Stomach (tissue), 19 donors: ENCODE measurements at places on chromosomes 16 and 17. TPM values are rescaled to one million over a fixed set of nuclear protein-coding genes. Genes with fewer than 3 reads are reported as not detected.

- no peak for DNase-seq
- no peak overlapping the region for H3K27ac ChIP-seq
Measured at GRCh38 chr16:50464325-50465290, 83.6 kb upstream of the NKD1 start.

- peaks cover 16% of the 10 kb centered on the region for H3K36me3 ChIP-seq
- peaks cover 95% of the 10 kb centered on the region for H3K4me1 ChIP-seq
- DNase-seq: peak; percentile 96
- no peaks in the 10 kb centered on the region for H3K27me3 ChIP-seq
Measured at GRCh38 chr16:4376126-4376892, 4.7 kb downstream of the VASN start.

DNA sequence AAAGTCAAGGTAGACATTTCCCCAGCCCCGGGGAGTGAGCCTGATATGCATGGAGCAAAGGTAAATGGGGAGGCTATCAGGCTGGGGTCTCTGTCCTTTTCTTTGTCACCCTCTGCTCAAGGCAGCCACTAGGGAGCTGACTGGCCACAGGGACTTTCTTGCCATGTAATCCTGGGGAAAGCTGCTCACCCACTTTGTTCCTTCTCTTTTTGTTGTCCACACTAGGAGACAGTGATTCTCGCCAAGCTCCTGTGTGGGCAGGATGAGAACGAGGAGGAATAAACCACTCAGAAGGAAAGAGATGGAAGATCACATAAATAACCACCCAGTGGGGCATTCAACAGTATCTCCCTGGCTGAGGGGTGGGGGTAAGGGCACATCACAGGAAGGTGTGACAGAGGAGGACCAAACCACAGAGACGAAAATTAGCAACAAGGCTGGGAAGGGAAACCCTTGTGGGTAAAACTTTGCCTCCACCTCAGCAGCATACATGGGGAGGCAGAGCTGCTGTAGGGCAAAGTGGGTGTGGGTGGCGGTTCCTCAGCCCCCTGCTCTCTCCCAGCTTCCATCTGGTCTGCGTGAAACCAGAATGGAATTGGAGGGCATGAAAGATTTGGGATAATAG lies 26.2 kb upstream of the CCL1 start:
- no peak overlapping the region for H3K27ac ChIP-seq
- H3K36me3 ChIP-seq: no peaks in the 10 kb centered on the region
- DNase-seq: no peak
- H3K4me3 ChIP-seq: no peak overlapping the region
- no peaks in the 10 kb centered on the region for H3K27me3 ChIP-seq

DNA sequence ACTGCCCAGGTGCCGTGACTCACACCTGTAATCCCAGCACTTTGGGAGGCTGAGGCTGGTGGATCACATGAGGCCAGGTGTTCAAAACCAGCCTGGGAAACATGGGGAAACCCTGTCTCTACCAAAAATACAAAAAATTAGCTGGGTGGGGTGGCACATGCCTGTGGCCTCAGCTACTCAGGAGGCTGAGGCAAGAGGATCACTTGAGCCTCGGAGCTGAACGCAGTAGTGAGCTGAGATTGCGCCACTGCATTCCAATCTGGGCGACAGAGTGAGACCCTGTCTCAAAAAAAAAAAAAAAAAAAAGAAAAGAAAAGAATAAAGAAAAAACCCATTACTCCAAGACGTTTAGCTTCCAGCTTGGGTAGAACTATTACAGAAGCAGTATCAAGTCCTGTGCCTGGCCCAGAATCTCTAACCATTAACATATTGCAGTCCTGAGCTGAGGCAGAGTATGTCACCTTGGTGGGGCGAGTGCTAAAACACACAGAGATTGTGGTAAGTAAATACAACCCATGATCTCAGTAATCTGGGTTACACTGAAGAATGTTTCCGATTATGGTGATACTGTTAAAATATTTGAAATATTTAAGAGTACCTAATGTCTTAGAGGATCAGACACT lies 23.2 kb upstream of the CFAP20 start:
- peaks cover 2% of the 10 kb centered on the region for H3K36me3 ChIP-seq
- no peak overlapping the region for H3K27ac ChIP-seq
- H3K4me1 ChIP-seq: no peaks in the 10 kb centered on the region
- no peak for DNase-seq

DNA sequence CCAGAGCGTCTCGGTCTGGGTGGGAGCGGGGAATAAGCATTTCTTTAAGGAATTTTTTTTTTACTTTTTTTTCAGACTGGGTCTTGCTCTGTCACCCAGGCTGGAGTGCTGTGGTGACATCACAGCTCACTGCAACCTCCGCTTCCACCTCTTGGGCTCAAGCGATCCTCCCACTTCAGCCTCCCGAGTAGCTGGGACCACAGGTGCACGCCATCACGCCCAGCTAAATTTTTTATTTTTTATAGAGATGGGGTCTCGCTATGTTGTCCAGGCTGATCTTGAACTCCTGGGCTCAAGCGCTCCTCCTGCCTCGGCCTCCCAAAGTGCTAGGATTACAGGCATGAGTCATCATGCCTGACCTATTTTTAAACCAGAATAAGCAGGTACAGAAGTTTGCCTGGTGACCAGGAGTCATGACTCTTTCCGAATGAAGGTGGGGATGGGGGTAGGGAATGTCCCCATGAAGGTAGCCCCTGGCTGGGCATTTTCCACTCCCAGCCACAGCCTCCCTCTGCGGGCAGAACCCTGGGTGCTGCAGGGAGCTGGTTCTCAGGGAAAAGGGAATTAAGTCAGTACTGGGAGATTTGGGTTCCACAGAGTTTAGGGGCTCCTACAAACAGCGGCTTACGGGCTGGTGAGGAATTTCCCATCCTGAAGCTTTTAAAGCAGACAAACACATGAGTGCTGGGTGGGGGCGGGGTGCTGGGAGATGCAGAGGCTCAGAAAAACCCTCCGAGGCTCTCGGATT lies 48.3 kb downstream of the TBC1D16 start:
- H3K27me3 ChIP-seq: no peaks in the 10 kb centered on the region
- no peaks in the 10 kb centered on the region for H3K36me3 ChIP-seq
- H3K27ac ChIP-seq: peak overlapping the region; percentile 74
- no peak overlapping the region for H3K4me3 ChIP-seq
- peaks cover 70% of the 10 kb centered on the region for H3K4me1 ChIP-seq

- no peak overlapping the region for H3K4me3 ChIP-seq
- no peaks in the 10 kb centered on the region for H3K36me3 ChIP-seq
- no peak overlapping the region for H3K27ac ChIP-seq
- H3K4me1 ChIP-seq: no peaks in the 10 kb centered on the region
Measured at GRCh38 chr16:7921345-7921744, 588.7 kb downstream of the RBFOX1 start.

DNA sequence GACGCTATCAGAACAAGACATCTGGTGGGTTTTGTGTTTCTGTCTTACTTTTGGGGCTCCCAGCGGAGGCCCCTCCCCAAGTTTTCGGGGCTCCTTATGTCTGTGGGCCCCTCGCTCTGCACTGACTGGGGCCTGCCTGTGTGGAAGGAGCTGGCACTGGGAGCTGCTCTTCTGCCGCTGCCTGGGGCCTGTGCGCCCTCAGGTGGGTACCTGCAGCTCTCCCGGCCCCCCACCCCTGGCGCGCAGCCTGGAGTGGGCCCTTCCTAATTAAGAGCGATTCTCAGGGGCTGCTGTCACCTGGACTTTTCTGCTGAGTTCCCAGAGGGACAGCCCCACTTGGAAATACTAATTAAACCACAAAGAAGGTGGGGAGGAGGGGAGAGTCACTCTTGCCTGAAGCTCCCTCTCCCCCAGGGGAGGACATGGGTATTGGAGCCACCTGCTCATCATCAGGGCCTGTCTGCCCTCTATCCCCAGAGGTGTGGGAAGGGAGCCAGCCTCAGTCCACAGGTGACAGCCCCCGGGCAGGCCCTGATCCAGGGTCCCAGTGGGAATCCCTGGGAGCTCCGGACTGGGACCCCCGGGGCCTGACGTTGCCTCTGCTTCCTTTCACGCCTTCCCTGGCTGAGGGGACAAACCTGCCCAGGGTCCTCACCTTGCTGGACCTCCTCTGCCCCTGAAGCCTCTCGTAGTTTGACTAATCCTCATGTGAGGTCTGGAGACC lies 36.5 kb downstream of the GSE1 start:
- H3K4me1 ChIP-seq: peaks cover 51% of the 10 kb centered on the region
- H3K4me3 ChIP-seq: no peak overlapping the region
- H3K27me3 ChIP-seq: no peaks in the 10 kb centered on the region
- H3K27ac ChIP-seq: peak overlapping the region; percentile 86
- peaks cover 43% of the 10 kb centered on the region for H3K36me3 ChIP-seq
- no peak for DNase-seq

DNA sequence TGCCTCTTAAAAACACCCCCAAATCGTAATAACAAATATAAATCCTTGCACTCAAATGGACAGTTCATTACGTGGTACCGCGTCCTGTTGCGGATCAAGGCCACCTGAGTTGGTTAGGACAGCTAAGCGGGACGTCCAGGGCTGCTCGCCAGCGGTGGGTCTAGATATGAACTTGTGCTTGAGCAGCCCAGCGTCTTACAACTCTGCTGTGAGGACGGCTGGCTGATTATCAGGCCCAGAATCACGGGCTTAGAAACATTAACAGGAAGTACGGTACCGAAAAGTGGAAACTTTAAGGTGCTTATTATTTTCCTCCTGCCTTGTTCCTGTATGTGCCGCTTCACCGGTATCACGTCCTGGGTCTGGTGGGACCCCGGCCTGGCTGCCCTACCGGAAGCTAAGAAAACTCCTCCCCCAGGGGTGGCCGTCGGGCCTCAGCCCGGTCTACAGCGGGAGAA lies 832 bp upstream of the SRRM2 start:
- H3K36me3 ChIP-seq: no peaks in the 10 kb centered on the region
- peaks cover 37% of the 10 kb centered on the region for H3K4me1 ChIP-seq
- H3K27ac ChIP-seq: peak overlapping the region; percentile 98
- no peaks in the 10 kb centered on the region for H3K27me3 ChIP-seq
- H3K4me3 ChIP-seq: peak overlapping the region; percentile 96

DNA sequence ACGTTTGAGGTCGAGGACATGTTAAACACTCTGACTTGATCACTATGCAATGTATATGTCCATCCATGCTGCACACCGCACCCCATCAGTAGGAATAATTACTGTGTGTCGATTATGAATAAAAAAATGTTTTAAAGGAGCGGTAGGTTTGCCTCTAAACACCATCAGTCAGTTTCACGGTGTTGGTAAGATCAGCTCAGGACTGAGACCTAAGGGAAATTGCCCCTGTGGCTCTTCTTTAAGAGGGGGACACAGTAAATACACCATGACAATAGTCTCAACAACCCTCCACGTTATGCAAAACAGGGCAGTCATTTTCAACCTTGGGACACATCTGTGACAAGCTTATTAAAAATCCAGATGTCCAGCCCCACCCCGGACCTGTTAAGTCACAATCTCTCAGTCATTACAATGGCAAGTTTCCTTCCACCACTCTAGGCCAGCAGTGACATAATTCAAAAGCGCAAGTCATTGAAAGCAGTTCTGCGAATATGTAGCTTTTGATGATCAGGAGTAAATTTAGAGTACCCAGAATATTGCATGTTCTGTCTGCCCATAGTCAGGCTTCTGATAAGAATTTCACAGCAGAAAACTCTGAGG lies 1.2 kb downstream of the ATMIN start:
- H3K27ac ChIP-seq: peak overlapping the region; percentile 88
- H3K36me3 ChIP-seq: peaks cover 13% of the 10 kb centered on the region
- H3K4me3 ChIP-seq: peak overlapping the region; percentile 86
- peaks cover 32% of the 10 kb centered on the region for H3K4me1 ChIP-seq
- no peaks in the 10 kb centered on the region for H3K27me3 ChIP-seq

DNA sequence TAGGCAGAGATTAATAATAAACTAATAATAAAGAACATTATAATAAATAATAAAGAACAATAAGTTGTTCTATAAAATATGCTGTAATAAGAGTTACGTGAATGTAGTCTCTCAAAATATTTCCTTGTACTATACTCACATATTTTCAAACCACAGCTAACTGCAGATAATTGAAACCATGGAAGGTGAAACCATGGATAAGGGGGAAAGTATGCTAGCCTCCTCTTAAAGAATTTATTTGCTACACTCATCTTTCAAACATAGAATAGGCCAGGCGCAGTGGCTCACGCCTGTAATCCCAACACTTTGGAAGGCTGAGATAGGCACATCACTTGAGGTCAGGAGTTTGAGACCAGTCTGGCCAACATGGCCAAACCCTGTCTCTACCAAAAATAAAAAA lies 18.5 kb downstream of the CYTH1 start:
- no peaks in the 10 kb centered on the region for H3K27me3 ChIP-seq
- H3K4me3 ChIP-seq: no peak overlapping the region
- no peak overlapping the region for H3K27ac ChIP-seq
- no peaks in the 10 kb centered on the region for H3K36me3 ChIP-seq
- peaks cover 82% of the 10 kb centered on the region for H3K4me1 ChIP-seq

DNA sequence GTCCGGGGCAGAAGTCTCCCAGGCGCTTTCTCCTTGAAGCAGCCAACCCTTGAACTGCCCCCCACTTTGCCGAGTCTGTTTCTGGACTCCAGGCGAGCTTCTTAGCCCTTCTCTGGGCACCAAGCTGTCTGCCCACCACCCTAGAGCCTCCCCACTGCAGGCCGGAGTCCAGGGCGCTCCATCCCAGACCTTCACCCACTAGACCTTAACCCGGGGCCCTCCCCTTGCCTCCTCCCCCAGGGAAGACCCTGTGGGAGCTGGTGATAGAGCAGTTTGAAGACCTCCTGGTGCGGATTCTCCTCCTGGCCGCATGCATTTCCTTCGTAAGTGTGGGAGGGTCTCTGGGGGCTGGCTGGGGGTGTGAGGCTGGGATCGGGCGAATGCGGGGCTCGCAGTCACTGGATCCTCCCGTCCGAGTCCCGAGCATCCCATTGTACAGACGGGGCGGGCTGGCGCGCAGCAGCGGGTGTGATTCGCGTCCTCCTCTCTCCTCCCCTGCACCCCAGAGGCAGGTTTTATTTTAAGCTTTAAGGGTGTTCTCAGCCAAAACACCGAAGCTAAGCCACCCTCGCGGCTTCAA lies 1.1 kb downstream of the ATP2A1 start:
- no peak for DNase-seq
- peaks cover 3% of the 10 kb centered on the region for H3K36me3 ChIP-seq
- H3K4me1 ChIP-seq: peaks cover 19% of the 10 kb centered on the region

- no peak overlapping the region for H3K27ac ChIP-seq
- peaks cover 6% of the 10 kb centered on the region for H3K4me1 ChIP-seq
- no peak for DNase-seq
- H3K36me3 ChIP-seq: no peaks in the 10 kb centered on the region
- no peaks in the 10 kb centered on the region for H3K27me3 ChIP-seq
Measured at GRCh38 chr16:79728923-79729240, 128.3 kb upstream of the MAF start.

DNA sequence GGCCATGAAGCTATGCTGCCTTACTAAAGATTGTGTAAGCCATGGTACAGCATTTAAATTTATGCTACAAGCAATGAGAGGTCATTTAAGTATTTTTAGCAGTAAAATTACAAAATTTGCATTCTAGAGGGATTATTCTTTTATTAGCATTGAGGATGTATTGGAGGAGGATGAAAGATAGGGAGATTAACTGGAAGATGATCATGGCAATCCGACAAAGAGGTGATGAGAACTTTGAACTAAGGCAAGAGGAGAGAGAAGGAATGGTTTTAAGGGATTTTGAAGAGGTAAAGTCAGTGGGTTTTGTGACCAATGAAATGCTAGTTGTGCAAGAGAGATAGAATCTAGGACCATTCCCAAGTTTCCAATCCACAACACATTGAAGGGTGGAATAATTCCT lies 129.9 kb downstream of the SNX11 start:
- H3K27me3 ChIP-seq: no peaks in the 10 kb centered on the region
- no peak for DNase-seq
- H3K36me3 ChIP-seq: no peaks in the 10 kb centered on the region
- H3K4me1 ChIP-seq: no peaks in the 10 kb centered on the region

GRCh38 chr17:19274893-19275292 lies 37.7 kb downstream of the EPN2 start:
- no peaks in the 10 kb centered on the region for H3K27me3 ChIP-seq
- peak overlapping the region; percentile 39 for H3K27ac ChIP-seq
- no peak for DNase-seq
- peaks cover 7% of the 10 kb centered on the region for H3K36me3 ChIP-seq

Gene SLC6A2
- 0.73 TPM for total RNA-seq

Gene KCTD19
- total RNA-seq: 3.3 TPM

Gene DHRS7C
- not detected for total RNA-seq

Gene SCN4A
- 2.4 TPM for total RNA-seq

Gene KRT33B
- total RNA-seq: not detected

Gene MFSD6L
- total RNA-seq: 4.4 TPM
